Adrenal gland (tissue), 19 donors: ENCODE measurements at places on chromosomes 3 and 15. TPM values are rescaled to one million over a fixed set of nuclear protein-coding genes. Genes with fewer than 3 reads are reported as not detected.

Gene ZNF80
- not detected for total RNA-seq

Gene ROPN1B
- 0.35 TPM for total RNA-seq

Gene THRB
- 9.7 TPM for total RNA-seq

GRCh38 chr3:155744626-155745324 is at the start of gene PLCH1:
Gene PLCH1 (minus strand): TSS chr3:155745071. CDS start chr3:155704224, 40,847 bp downstream.
- peaks cover 18% of the 10 kb centered on the region for H3K27me3 ChIP-seq
- no peaks in the 10 kb centered on the region for H3K36me3 ChIP-seq
- peak; percentile 58 for DNase-seq

Gene DNAJC17
- 88.6 TPM for total RNA-seq

Gene GOLGA6C
- total RNA-seq = not detected

Gene LRRC34
- 0.69 TPM for total RNA-seq

GRCh38 chr3:185754920-185755319 is 69.9 kb downstream of the IGF2BP2 start:
- no peak overlapping the region for H3K27ac ChIP-seq
- peaks cover 11% of the 10 kb centered on the region for H3K4me1 ChIP-seq
- H3K36me3 ChIP-seq = no peaks in the 10 kb centered on the region
- no peak for DNase-seq
- no peak overlapping the region for H3K4me3 ChIP-seq
